Vein endothelial cell (primary cell): ENCODE measurements at places on chromosomes 4 and X. TPM values are rescaled to one million over a fixed set of nuclear protein-coding genes. Genes with fewer than 3 reads are reported as not detected.

PHEX gene
- 0.96 and 0.98 TPM in 2 replicates for total RNA-seq

APOO gene
- 8.4 and 8.5 TPM in 2 replicates for total RNA-seq

MAP3K15 gene
- under 0.01 TPM in 2 replicates for total RNA-seq

ETDB gene
- total RNA-seq: not detected in 2 replicates

PLS3 gene
- total RNA-seq: 392 and 546 TPM in 2 replicates

ADH7 gene
- total RNA-seq: not detected in 2 replicates

TMEM156 gene
- total RNA-seq: 2.3 and 3.3 TPM in 2 replicates

PRDM5 gene
- total RNA-seq: 8.2 and 9.9 TPM in 2 replicates

XAGE2 gene
- total RNA-seq: not detected in 2 replicates

GUF1 gene
- total RNA-seq: 14.4 and 17.2 TPM in 2 replicates

RASGEF1B gene
- 0.29 and 0.33 TPM in 2 replicates for total RNA-seq

TRIML2 gene
- not detected in 2 replicates for total RNA-seq

CCDC158 gene
- not detected in 2 replicates for total RNA-seq

IL1RAPL1 gene
- total RNA-seq: 0.29 and 0.65 TPM in 2 replicates

SH3D19 gene
- 125 and 149 TPM in 2 replicates for total RNA-seq

GPC4 gene
- under 0.01 and 0.10 TPM in 2 replicates for total RNA-seq

PLAC8 gene
- total RNA-seq: 1.3 and 2.5 TPM in 2 replicates

TBC1D14 gene
- total RNA-seq: 30.7 and 33.3 TPM in 2 replicates

SSX2B gene
- not detected in 2 replicates for total RNA-seq

HTRA3 gene
- total RNA-seq: 4.6 and 13.7 TPM in 2 replicates

TEX11 gene
- not detected in 2 replicates for total RNA-seq

ABLIM2 gene
- 1.3 and 1.5 TPM in 2 replicates for total RNA-seq

MTNR1A gene
- total RNA-seq: not detected in 2 replicates

CDS1 gene
- total RNA-seq: 0.10 TPM in 1 of 2 replicates, not detected in the other

CENPVL2 gene
- not detected in 2 replicates for total RNA-seq

ANXA10 gene
- not detected in 2 replicates for total RNA-seq

ZNF185 gene
- total RNA-seq: 0.65 and 25.3 TPM in 2 replicates

APEX2 gene
- total RNA-seq: 14.3 and 18.3 TPM in 2 replicates
